ENCODE measurements at places on chromosomes 4 and X.

DNA sequence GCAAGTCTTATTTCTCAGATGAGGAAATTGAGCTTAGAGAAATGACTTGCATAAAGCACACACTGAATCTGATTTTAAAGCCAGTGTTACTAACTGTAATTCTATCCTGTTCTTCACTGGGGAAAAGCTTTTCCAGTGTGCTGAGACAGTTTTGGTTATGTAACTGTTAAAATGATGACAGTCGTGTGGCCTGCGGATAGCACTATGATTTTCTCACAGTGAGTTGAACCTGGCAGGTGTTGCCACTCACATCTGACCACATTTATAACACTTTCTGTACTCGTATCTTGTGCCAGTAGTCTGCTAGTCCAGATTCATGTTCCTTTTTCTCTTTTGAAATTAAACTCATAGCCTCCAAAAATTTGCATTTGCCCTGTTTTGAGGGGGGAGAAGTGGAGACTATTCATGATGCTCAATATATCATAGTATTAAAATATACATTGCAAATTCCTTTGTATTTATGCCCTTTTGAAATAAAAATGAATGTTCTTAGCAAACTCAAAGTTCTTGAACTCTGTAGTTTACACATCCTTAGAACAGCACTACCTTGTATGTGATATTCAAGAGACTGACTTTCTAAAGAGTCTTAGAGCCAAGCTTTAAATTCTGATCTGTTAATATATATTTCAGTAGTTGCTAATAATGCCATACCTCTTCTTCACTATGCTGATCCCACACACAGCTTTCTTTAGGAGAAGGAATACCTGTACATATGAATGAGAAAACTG lies 132.3 kb downstream of the PDLIM5 start:
- no peak for DNase-seq

- DNase-seq: no peak
Observed at GRCh38 chr4:71206763-71207162, 132.1 kb upstream of the SLC4A4 start.

DNA sequence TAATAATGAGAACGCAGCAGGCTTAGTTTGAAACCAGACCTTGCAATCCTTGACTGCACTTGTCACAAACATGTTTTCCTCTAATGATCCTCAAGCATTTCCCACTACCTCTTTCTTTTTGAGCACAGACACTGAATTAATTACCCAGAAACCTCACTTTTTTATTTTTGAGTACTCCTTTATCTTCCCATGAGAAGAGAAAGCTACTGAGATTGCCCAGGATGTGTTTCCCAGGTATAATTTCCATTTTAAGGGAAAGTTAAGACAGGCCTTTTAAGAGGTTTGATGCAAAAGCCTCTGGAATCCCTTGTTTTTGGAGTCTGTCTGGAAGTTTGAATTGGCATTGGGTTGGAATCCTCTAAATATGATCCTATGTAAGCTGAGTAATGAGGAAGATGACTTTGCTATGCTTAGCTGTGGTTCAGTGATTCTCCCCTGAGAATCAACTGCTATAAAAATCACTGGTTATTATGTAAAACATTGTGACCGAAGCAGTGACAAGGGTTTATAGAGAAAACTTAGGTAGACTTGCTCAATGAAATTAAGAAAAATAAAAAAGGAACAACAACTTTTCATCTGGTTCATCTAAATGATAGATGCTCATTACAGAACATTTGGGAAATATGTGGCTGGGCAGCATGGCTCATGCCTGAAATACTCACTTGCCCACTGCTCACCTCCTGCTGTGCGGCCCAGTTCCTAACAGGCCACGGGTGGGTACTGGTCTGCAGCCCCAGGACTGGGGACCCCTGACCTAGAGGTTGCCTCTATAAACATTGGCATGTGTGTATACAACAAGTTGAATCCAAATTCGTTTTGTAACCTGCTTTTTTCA lies 10.8 kb upstream of the RHOH start:
- no peak for DNase-seq

DNA sequence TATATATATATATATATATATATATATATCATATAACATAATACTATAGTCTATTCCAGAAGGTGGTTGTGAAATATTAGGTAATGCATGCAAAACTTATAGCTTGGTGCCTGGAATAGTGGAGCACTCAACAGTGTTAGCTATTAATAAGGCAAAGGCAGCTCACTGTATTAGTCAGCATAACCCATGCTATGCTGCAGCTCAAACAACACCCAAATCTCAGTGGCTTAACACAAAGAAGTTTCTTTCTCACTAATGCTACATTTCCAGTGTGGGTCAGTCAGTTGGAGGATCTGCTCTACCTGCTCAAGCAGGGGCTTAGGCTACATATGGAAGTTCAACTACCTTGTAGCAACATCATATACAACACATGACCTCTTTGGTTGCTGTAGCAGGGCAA lies 5.2 kb upstream of the RPGR start:
- DNase-seq: no peak

DNA sequence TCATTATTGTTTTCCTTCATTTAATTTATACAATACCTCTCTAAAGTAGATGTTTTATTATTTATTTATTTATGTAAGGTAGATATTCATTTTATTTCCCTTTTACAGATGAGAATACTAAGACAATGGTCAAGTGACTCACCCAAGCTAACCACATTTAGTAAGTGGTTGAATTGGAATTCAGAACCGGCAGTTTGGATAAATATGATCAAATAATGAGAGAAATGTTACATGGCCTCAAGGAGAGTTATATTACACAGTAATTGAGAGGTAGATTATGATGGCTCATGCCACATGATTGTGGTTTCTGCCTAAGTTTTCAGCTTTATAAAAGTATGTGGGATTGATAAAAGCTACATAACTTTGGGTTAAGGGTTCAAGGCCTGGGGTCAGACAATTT lies 239.4 kb upstream of the BOD1L1 start:
- no peak for DNase-seq

DNA sequence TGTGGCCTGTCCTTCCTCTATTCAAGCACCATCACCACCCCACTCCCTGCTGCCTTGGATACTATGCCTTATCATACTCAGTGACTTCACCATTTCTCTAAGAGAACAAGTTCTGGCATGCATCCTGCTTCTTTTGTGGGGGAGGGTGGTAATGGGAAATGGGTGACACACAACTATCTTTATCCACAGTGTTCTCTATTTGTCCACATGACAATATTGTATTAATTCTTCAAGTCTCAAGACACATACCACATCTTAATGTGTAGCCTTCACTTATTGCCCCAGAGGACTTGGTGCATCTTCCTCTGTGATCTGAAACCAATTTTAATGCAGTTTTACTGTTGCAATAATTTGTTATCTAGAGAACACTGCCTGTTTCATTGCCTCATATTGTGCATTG lies 29.3 kb upstream of the UGT2B7 start:
- DNase-seq: no peak

DNA sequence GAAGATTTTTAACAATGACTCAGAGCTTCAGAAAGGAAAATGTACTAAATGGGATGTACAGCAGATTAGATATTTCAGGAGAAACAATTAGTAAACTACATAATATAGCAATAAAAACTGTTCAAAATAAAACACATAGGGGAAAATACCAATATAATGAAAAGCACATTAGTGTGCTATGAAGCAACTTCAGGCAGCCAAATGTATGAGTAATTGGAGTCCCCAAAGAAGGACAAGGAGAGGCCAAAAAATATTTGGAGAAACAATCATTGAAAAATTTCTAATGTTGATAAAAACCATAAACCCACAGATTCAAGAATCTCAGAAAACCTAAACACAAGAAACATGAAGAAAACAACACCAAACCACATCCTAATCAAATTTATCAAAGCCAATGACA lies 129.3 kb upstream of the CHRDL1 start:
- no peak for DNase-seq

DNA sequence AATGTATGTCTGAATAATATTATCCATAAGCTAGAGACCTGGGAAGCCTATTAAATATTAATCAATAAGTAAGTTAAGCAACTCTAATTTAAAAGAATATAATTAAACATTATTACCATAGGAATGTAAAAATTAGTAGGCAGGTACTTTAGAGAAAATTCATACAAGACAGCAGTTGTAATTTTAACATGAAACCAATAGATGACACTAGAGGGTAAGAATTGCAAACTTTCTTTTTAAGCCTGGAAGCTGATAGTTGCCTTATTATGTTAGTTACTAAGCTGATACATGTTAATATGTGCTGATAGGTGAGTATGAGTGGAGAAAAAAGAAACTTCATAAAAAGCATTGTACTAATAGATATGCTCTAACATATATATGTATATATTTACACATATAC lies 1157.4 kb downstream of the FAM133A start:
- peak; percentile 27 for DNase-seq

- no peak for DNase-seq
Observed at GRCh38 chr4:113851816-113852215, 90.3 kb upstream of the CAMK2D start.

GRCh38 chr4:174520660-174521059 lies 1.6 kb downstream of the HPGD start:
- no peak for DNase-seq

- DNase-seq: peak; percentile 6
Observed at GRCh38 chrX:85109235-85109634, 105.6 kb downstream of the APOOL start.

DNA sequence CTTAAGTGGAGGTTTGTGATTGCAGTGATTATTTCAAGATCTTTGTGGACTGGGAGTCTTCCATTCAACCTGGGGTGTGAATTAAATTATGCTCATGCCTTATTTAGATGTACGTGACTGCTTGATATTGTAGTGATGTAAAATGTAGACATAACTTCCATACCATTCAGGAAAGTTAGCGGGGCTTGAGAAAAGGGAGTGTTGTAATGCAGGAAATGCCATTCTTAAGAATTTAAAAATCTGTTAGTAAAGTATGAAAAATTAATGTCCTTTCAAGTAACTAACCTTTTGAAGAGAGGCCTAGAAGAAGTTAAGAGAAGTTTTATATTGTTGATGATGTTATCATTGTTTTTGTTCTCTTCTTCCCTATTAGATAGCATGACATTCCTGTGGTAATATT lies 318.2 kb downstream of the CCSER1 start:
- no peak for DNase-seq

GRCh38 chr4:53563824-53564223 lies 27.5 kb downstream of the LNX1 start:
- DNase-seq: peak; percentile 79

GRCh38 chr4:110119880-110120279 lies 78.5 kb downstream of the ELOVL6 start:
- no peak for DNase-seq

- no peak for DNase-seq
Observed at GRCh38 chr4:165803005-165803404, 70.0 kb upstream of the TLL1 start.

All from Kasumi-1 (cell line).